Smooth muscle cell of the brain vasculature (primary cell): ENCODE measurements at places on chromosomes 7 and 10.

- DNase-seq: no peak
Measured at GRCh38 chr7:131564640-131565039, 8.2 kb upstream of the PODXL start.

- no peak for DNase-seq
Measured at GRCh38 chr7:4931943-4932342, 27.0 kb downstream of the MMD2 start.

DNA sequence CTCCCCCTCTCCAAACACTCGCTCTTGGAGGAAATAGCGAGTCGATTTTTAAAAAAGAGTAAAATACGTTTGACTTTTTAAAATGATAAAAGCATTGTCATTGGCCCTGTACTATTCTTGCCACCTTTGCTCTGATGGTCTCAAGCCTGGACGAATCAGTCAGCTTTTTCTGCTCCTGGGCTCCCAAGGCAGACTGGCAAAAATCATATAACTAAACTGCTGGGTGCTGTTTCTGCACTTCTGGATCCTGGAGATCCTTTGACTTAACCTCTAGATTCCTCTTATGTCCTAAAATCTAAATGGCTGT is 1.8 kb downstream of the TPST1 start:
- no peak for DNase-seq

- no peak for DNase-seq
Measured at GRCh38 chr7:40147371-40148246, 12.8 kb downstream of the SUGCT start.

DNA sequence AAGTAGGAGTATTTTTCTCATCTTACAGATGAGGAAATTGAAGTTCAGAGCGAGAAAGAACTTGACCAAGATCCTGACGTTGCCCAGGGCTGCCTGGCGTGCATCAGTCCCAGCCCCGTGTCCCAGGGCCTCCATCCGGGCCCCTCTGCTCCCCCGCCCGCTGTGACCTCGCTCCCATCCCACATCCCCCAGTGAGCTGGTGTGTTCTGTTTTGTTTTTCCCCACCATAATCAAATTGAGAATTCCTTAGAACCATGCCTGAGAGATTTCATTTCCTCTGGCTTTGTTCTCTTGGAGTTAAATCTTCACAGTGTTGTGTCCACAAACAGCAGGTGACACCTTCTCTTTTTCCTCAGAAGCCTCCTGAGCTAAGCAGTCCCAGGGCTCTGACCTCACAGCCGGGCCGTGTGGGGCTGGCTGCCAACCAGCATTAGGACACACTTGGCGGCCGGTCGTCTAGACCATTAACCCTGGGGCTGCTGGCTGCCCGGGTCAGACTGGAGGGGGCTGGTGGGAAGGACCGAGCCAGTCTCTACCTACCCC is 44.3 kb downstream of the PFKP start:
- no peak for DNase-seq

GRCh38 chr7:30545791-30546555 is 41.3 kb upstream of the GGCT start:
- DNase-seq: no peak

DNA sequence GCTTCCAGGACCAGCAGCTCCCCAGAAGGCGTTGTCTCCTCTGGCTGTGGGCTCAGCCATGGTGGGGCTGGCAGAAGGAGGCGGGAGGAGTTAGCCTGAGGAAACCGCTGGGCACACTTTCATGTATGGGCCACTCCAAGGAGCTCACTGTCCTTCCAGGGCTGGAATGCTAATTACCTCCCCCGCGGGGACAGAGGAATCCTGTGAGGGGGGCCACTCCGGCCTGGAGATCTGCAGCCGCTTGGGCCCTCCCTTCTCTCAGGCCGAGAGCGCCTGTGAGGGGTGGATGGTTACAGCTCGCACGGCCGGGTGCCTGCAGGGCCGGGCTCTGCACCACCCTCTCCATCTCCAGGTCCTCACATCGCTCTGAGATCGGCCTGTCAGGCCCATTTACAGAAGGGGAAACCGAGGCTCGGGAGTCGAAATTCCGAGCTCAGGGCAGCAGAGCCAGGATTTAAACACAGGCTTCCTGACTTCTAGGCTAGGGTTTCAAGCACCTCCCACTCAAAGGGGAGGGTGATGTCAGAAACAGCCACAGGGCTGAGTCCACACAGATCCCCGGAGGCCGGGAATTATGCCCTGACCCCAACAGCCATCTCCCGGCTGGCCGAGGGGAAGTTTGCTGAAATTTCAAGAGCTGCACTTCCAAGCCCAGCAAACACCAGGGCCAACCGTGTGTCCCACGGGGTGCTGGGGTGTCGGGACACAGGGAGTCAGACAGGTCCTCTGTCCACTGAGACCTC is 59.1 kb downstream of the PDGFA start:
- DNase-seq: no peak

- no peak for DNase-seq
Measured at GRCh38 chr7:7148798-7149481, 33.4 kb upstream of the C1GALT1 start.

- DNase-seq: no peak
Measured at GRCh38 chr10:103153302-103154197, 39.5 kb downstream of the NT5C2 start.

DNA sequence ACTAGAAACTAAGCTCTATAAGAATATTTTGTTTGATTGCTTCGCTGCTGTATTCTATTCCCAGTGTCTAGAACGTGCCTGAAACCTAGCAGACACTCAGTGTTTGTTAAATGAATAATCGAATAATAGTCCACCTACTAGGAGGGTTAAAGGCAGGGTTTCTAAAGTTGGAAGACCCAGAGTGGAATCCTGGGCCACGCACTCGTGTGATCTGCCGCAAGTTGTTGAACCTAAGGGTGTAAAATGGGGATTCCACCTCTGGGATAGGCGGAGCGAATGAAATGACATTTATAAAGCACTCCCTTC is 702 bp upstream of the AGFG2 start:
- DNase-seq: no peak

DNA sequence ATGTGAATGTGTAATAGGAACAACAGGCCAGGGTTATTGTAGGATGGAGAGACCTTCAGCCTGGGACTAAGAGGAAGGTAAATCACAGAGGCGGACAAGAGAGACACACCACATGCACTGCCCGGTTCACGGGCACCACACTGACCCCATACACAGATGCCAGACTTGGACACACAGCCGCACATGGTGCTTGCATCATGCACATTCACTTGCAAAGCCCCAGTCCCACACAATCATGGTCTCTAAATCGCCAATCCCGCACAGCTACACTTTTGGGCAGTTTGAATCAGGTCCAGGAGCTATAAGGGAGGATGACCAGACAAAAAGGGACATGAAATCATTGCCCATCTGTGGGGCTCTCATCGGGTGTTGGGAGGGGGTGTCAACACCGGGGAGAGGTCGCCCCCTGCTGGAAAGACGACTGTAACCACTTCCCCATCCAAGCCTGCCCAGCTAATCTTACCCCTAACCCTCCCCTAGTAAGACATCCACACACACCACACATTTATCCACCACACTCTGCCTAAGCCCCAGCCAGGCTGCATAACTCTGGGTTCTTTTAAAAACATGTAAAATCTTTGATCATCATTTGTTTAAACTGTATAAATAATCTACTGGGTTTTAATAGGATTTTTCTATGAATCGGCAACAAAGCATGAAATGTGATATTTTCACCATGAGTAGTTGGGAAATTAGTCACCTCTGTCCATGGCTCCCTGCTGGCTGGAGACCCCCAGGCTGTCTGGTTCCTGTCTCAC is 40.5 kb upstream of the SLF2 start:
- no peak for DNase-seq

- no peak for DNase-seq
Measured at GRCh38 chr7:140722254-140722653, 25.7 kb downstream of the NDUFB2 start.

GRCh38 chr7:21566094-21566493 is 23.3 kb downstream of the DNAH11 start:
- no peak for DNase-seq

DNA sequence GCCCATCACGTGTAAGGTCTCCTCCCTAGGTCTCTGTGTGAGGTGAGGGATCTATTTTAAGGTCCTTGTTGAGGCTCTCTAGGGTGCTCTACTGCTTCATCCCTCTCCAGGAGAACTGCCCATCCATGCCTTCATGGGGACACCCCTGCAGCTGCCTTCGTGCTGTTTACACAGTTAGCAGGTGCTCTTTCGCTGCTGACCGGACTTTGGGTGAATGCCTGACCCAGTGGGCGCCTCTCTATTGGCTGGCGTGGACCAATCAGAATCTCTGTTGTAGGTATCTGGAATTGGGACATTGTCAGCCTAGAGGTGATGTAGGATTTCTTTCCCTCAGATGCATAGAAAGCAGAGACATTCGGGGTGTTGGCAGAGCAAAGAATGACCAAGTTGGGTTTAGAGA is 38.7 kb upstream of the HMX3 start:
- no peak for DNase-seq

GRCh38 chr7:16970732-16971482 is 89.1 kb upstream of the AGR3 start:
- DNase-seq: no peak

DNA sequence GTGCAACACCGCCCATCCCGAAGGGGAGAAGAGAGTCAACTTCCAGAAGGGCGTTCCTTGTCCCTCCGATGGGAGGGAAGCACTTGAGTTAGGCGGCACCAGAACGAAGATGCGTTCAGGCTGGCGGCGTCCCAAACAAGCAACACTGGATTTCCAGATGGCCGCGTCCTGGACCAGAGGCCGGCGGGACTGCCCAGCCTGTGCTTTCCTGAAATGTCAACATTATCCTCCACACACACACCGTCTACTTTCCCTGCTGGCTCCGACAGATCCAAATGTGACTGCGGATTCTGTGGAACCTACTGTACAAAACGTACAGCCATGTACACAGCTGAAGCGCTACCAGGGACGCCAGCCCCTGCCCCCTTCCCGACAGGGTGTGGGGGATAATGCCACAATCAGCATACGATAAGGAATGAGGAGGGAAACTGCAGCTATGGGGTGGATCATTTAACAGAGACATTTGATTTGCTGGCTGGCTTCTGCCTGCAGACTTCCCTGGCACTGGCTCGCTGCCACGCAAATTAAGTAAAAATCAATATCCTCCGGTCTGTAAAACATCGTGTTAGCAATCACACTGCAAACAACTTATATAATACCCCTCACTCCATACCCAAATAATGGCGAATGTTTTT is 82.1 kb downstream of the ZRANB1 start:
- no peak for DNase-seq

- no peak for DNase-seq
Measured at GRCh38 chr10:47065903-47066302, 154.7 kb downstream of the PTPN20 start.

DNA sequence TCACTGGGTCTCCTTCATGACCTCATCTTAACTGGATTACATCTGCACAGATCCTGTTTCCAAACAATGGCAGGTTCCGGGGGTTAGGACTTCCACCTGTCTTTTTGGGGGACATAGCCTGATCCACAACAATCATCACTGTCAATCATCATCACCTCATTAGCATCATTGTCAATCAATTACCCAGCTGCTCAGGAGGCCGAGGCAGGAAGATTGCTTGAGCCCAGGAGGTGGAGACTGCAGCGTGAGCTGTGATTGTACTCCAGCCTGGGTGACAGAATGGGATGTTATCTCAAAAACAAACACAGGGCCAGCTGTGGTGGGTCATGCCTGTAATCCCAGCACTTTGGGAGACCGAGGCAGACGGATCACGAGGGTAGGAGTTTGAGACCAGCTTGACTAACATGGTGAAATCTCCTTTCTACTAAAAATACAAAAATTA is 18.7 kb downstream of the AMZ1 start:
- DNase-seq: no peak

- no peak for DNase-seq
Measured at GRCh38 chr7:27146491-27147198, 929 bp downstream of the HOXA6 start.

- DNase-seq: no peak
Measured at GRCh38 chr7:12716134-12716681, 28.8 kb downstream of the ARL4A start.

DNA sequence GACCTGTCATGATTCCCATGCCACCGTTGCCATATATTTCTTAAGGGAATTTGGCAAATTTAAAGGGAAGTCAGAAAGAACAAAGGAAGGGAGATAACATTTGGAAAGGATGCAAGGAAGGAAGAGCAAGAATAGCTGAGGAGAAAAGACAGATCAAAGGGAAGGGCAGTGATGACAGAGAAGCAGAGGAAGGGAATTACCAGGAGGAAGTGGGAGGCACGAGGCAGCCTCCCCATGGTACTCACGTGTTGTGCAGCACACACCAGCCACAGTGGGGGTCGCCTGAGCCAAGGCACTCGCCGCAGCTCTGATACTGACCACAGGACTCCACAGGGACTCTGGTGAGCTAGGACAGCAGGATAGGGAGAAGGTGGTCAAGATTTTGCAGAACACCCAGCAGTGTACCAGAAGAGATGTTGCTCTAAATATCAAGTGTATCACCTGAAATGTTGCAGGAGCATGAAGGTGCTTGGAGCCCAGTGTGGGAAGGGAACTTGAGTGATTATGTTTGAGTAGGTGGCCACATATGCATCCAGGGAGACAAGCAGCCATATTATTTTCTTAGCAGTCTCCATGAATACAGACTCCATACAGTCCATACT is 335.3 kb downstream of the PLXNA4 start:
- DNase-seq: no peak

- no peak for DNase-seq
Measured at GRCh38 chr10:50593523-50594376, 30.0 kb downstream of the SGMS1 start.

DNA sequence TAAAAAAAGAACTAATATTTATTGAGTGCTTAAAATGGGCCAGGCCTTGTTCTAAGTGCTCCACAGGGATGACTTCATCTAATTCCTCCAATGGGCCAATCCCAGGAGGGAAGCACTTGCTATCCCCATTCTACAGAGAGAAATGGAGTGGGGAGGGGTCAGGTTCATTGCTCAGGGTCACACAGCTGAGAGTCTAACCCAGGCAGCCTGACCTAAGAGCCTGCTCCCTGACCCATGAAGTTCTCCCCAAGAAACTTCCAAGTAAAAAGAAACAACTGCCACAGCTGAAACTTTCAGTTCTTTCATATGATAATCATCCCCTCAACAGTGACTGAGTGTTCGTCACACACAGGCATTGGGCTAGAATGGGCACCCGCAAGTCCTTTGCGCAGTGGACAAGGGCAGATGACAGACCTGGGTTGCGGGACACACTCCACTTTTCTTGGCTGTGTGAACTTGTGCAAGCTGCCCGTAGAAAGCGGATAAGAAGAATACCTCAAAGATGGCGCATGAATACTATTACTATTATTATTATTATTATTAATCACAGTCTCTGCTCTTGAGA is 39.7 kb downstream of the BEND7 start:
- DNase-seq: no peak

- no peak for DNase-seq
Measured at GRCh38 chr7:65892161-65892560, 19.3 kb downstream of the VKORC1L1 start.

GRCh38 chr7:38195804-38196595 is 18.0 kb downstream of the STARD3NL start:
- DNase-seq: no peak

- no peak for DNase-seq
Measured at GRCh38 chr10:95445223-95445836, 115.8 kb downstream of the SORBS1 start.
